Activated CD8-positive, alpha-beta T cell treated with anti-CD3 and anti-CD28 coated beads, Interleukin-2, amount 10 ng/mL, durations not matched to agents 7 days and 5 days (primary cell): ENCODE measurements at places on chromosomes 7 and 10. TPM values are rescaled to one million over a fixed set of nuclear protein-coding genes. Genes with fewer than 3 reads are reported as not detected.

The RNF32 gene
- total RNA-seq: 1.4 TPM

The LEP gene
- not detected for total RNA-seq

GRCh38 chr10:132336064-132336746 lies 4.2 kb downstream of the LRRC27 start:
- no peaks in the 10 kb centered on the region for H3K27me3 ChIP-seq
- peaks cover 38% of the 10 kb centered on the region for H3K4me1 ChIP-seq
- H3K4me3 ChIP-seq: peak overlapping the region; percentile 66
- peak overlapping the region; percentile 39 for H3K27ac ChIP-seq

GRCh38 chr10:35219292-35219691 lies 92.6 kb downstream of the CREM start:
- no peak overlapping the region for H3K4me3 ChIP-seq
- peaks cover 35% of the 10 kb centered on the region for H3K4me1 ChIP-seq
- no peaks in the 10 kb centered on the region for H3K27me3 ChIP-seq
- peaks cover 7% of the 10 kb centered on the region for H3K36me3 ChIP-seq

GRCh38 chr7:37113661-37114355 lies 334.9 kb downstream of the ELMO1 start:
- H3K4me1 ChIP-seq: peaks cover 30% of the 10 kb centered on the region
- H3K27ac ChIP-seq: no peak overlapping the region
- H3K4me3 ChIP-seq: no peak overlapping the region
- no peaks in the 10 kb centered on the region for H3K27me3 ChIP-seq
- no peak for DNase-seq
- H3K36me3 ChIP-seq: peaks cover 29% of the 10 kb centered on the region

DNA sequence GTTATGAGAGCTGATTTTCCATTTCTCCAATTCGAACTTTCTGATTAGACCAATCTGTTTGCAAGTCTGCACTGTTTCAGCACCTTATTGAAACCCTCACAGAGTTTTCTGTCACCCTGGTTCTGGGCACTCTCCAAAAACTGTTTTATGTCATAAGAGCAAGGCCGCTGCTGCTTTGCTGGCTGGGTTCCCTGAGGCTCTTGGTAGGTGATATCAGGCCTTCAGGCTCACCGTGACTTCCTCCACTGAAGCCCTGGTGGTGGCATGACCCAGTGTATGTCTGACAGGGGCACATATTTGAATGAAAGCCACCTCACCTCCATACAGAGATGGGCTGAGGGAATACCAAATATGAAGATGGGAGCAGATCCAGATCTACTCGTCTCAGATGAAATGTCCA lies 8.3 kb downstream of the RABGEF1 start:
- no peak for DNase-seq
- peaks cover 2% of the 10 kb centered on the region for H3K4me1 ChIP-seq
- no peaks in the 10 kb centered on the region for H3K27me3 ChIP-seq
- H3K36me3 ChIP-seq: peaks cover 4% of the 10 kb centered on the region
- no peak overlapping the region for H3K27ac ChIP-seq

GRCh38 chr7:10696064-10696463 lies 277.6 kb upstream of the PHF14 start:
- DNase-seq: no peak
- no peak overlapping the region for H3K27ac ChIP-seq
- H3K4me3 ChIP-seq: no peak overlapping the region

- H3K27me3 ChIP-seq: no peaks in the 10 kb centered on the region
- peaks cover 28% of the 10 kb centered on the region for H3K4me1 ChIP-seq
- H3K36me3 ChIP-seq: no peaks in the 10 kb centered on the region
- DNase-seq: peak; percentile 71
Observed at GRCh38 chr10:44974628-44975430, 3.8 kb downstream of the DEPP1 start.

DNA sequence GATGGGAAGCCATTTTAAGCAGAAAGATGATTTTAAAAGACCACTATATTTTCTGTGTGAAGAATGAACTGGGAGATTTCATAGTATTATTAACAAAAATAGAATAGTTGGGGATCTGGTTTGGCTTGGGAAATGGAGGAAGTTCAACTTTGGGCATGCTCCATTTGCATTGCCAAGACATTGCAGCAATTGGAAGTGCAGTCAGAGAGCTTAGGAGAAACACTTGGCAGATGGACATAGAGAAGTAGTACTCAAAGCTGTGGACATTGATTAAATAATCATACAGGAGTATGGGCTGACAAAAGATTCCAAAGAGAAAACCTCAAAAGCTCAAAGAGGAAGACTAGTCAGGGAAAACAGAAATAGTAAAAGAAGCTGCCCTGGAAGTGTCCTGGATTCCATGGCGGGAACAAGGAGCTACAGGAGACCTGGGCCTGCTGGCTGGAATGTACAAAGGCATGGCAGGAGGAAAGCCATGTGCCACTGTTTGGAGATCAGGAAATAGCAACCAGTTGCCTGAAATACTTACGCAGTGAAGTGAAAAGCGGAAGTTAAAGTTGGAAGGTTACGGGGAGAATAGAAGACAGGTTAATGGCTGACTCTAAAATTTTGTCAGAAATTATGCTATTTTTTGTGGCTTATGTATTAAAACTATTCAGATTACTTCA lies 93.6 kb upstream of the MXI1 start:
- peaks cover 67% of the 10 kb centered on the region for H3K36me3 ChIP-seq
- no peaks in the 10 kb centered on the region for H3K27me3 ChIP-seq
- no peak for DNase-seq
- H3K27ac ChIP-seq: no peak overlapping the region

- no peak overlapping the region for H3K27ac ChIP-seq
- H3K4me1 ChIP-seq: no peaks in the 10 kb centered on the region
- peaks cover 4% of the 10 kb centered on the region for H3K27me3 ChIP-seq
- no peak overlapping the region for H3K4me3 ChIP-seq
- no peak for DNase-seq
Observed at GRCh38 chr7:94145602-94146001, 141.4 kb upstream of the BET1 start.

GRCh38 chr7:47672977-47673381 lies 91.1 kb upstream of the TNS3 start:
- H3K36me3 ChIP-seq: no peaks in the 10 kb centered on the region
- DNase-seq: no peak
- H3K4me1 ChIP-seq: no peaks in the 10 kb centered on the region
- H3K27ac ChIP-seq: no peak overlapping the region
- H3K27me3 ChIP-seq: no peaks in the 10 kb centered on the region
- no peak overlapping the region for H3K4me3 ChIP-seq
